ENCODE measurements at places on chromosomes 6 and 20.

- DNase-seq, result no peak
Measured at GRCh38 chr6:89117211-89118108, at the start of gene SRSF12. SRSF12 (minus strand) TSS chr6:89118071; CDS start chr6:89117887, 184 bp downstream.

- DNase-seq, result no peak
Measured at GRCh38 chr6:152380993-152381898, 255.9 kb downstream of the SYNE1 start.

DNA sequence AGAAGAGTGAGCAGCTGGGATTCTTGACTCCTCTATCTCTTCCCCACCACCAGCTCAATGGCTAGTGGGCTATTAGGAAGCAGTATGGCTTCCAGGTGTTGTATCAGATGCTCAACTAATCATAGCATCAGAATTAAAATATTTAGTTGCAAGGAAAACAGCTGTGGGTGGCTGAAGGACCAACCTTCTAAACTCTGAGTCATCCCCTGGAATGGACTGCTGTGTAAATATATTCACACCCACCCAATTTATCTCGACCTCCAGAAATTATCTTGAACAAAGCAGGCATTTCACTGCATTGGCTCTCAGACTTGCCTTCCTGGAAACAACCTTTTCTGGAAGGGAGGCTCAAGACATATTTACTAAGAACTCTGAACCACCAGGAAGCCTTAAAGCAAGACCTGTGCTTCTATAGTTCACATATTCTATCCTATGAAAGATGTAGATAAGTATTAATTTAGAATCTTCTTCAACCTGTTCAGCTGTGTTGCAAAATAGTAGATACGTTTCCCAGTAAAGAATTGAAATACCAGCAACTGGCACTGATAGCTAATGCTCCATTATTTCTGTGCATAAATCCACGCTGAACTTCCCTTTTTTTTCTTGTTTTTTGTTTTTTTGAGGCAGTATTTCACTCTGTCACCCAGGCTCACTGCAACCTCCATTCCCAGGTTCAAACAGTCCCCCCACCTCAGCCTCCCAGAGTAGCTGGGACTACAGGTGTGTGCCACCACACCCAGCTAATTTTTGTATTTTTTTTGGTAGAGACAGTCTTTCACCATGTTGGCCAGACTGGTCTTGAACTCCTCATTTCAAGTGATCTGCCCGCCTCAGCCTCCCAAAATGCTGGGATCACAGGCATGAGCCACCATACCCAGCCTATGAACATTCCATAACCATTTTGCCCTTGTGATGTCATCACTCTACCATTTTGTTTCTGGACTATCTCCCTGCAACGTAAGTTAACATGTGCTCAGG is 56.9 kb upstream of the CD2AP start:
- no peak for DNase-seq

DNA sequence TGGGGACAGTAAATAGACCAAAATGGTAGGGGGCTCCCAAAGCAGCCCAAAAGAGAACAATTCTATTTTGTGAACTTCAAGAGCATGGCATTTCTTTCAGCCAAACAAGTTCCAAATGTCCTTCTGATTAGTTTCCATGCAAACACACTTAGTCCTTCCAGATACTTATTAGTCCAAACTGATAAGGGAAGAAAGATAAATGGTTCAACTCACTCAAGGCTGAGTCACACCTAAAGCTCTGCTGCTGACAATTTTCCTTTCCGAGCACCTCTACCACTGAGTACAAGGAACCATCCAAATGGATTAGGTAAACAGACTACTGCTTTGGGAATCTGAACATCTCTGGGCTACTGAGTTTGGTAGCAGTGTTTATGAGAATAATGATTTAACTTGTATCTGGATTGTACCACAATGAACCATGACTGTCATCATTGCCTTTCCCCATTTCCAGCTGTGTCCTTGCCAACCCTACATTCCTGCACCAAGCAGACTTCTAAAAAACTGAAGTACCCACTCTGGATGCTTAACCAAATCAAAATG is 71.2 kb downstream of the TNFRSF21 start:
- DNase-seq, result no peak

DNA sequence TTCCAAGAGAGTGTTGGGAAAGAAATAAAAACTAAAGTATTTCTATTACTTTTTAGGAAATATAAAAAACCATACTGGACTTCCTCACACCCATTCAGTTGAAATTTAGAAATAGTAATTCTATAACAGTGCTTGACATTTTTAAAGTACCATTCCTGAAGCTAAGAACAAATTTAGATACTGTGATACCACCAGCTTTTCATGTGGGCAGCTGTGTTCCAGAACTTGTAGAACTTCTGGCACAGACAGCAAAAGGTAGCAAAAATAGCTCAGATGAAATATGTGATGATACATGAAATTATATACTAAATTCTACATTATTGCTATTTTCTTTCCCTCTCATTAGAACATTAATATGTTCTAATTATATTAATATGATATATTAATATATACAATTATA is 346.5 kb downstream of the SYNE1 start:
- no peak for DNase-seq

DNA sequence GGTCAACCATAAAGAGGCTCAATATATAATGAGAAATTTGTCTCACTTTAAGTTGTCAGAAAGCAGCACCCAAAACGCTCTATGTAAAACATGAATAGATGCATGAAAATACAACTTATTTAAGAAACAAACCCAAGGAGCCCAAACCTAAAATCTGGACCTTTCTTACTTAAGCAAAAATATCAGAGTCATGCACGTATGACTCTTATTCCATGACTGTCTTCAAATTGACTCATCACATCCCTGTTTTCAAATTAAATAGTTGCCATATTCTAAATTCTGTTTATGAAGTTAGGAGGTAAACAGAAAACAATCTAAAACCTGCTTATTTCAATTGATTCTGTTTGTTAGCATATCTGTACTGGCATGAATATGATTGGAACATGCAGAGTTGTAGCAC is 42.1 kb downstream of the ANKRD6 start:
- no peak for DNase-seq
